T-cell (primary cell): ENCODE measurements at places on chromosomes 3 and 15. TPM values are rescaled to one million over a fixed set of nuclear protein-coding genes. Genes with fewer than 3 reads are reported as not detected.

GRCh38 chr3:14787630-14788029, 31.1 kb upstream of the FGD5 start:
- no peak overlapping the region for H3K4me3 ChIP-seq
- no peak overlapping the region for H3K27ac ChIP-seq
- no peaks in the 10 kb centered on the region for H3K27me3 ChIP-seq
- DNase-seq, result no peak

GRCh38 chr15:56053046-56053400, 59.6 kb upstream of the NEDD4 start:
- no peaks in the 10 kb centered on the region for H3K27me3 ChIP-seq
- no peak for DNase-seq
- no peak overlapping the region for H3K27ac ChIP-seq
- no peaks in the 10 kb centered on the region for H3K4me1 ChIP-seq

DNA sequence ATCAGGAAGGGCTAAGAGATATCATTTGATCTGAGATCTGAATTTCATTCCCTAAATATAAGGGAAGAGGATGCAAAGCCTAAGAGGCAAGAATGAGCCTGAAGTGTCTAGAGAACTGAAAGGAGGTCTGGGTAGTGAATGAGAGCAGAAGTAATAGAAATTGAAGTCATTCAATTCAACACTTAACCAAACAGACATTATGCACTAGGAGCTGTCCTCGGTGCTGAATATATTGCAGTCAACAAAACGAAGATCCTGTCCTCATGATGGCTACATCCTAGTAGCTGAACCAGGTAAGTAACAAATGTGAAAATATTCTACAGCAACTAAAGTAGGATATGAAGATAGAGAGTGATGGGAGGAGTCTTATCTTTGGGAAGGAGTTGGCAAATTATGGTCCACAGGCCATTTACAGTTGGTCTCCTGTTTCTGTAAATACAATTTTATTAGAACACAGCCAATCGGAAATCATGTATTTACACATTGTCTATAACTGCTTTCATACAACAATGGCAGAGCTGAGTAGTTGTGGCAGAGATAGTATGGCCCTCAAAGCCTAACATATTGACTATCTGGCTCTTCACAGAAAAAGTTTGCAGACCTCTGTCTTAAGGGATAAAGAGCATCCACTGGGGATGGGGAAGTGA, 192.9 kb upstream of the CADPS start:
- no peak for DNase-seq
- H3K27me3 ChIP-seq, result no peaks in the 10 kb centered on the region
- no peaks in the 10 kb centered on the region for H3K4me1 ChIP-seq
- no peak overlapping the region for H3K27ac ChIP-seq
- no peak overlapping the region for H3K4me3 ChIP-seq

- H3K27ac ChIP-seq, result no peak overlapping the region
- H3K4me3 ChIP-seq, result no peak overlapping the region
- no peak for DNase-seq
Measured at GRCh38 chr3:81702126-81702525, 59.3 kb downstream of the GBE1 start.

GRCh38 chr3:100913870-100914648, 79.2 kb downstream of the ABI3BP start:
- H3K4me1 ChIP-seq, result no peaks in the 10 kb centered on the region
- no peaks in the 10 kb centered on the region for H3K27me3 ChIP-seq
- no peak overlapping the region for H3K27ac ChIP-seq

GRCh38 chr3:152234657-152235375, 33.9 kb upstream of the MBNL1 start:
- H3K27ac ChIP-seq, result no peak overlapping the region
- peaks cover 12% of the 10 kb centered on the region for H3K4me1 ChIP-seq
- no peak overlapping the region for H3K4me3 ChIP-seq

GRCh38 chr3:9279966-9280365, 30.5 kb upstream of the SRGAP3 start:
- no peak overlapping the region for H3K27ac ChIP-seq
- H3K27me3 ChIP-seq, result peaks cover 3% of the 10 kb centered on the region
- DNase-seq, result no peak
- no peak overlapping the region for H3K4me3 ChIP-seq
- H3K36me3 ChIP-seq, result no peaks in the 10 kb centered on the region

DNA sequence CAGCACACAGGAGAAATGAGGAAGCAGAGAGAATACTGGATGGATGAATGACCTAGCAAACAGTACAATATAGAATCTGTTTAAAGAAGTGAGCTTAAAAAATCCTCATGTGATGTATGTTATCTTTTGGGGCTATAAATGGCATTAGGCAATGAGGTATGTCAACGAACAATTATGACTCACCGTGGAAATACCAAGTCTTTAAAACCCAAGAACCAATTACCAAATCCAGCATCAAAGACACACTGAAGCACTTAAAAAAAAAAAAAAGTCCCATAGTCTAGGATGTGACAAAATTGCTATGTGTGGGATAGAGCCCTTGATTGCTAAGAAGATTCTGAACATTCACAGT, 36.3 kb upstream of the HERC1 start:
- no peaks in the 10 kb centered on the region for H3K27me3 ChIP-seq
- DNase-seq, result no peak
- H3K4me1 ChIP-seq, result peaks cover 3% of the 10 kb centered on the region
- H3K36me3 ChIP-seq, result no peaks in the 10 kb centered on the region
- no peak overlapping the region for H3K27ac ChIP-seq
- H3K4me3 ChIP-seq, result no peak overlapping the region

- H3K4me1 ChIP-seq, result no peaks in the 10 kb centered on the region
- no peaks in the 10 kb centered on the region for H3K27me3 ChIP-seq
- H3K4me3 ChIP-seq, result no peak overlapping the region
- H3K27ac ChIP-seq, result no peak overlapping the region
- peaks cover 49% of the 10 kb centered on the region for H3K36me3 ChIP-seq
Measured at GRCh38 chr3:196661400-196661799, 21.9 kb downstream of the NRROS start.

- H3K36me3 ChIP-seq, result no peaks in the 10 kb centered on the region
- DNase-seq, result no peak
- H3K4me1 ChIP-seq, result no peaks in the 10 kb centered on the region
- H3K27ac ChIP-seq, result no peak overlapping the region
- no peak overlapping the region for H3K4me3 ChIP-seq
Measured at GRCh38 chr3:128505771-128506170, 12.8 kb upstream of the GATA2 start.

DNA sequence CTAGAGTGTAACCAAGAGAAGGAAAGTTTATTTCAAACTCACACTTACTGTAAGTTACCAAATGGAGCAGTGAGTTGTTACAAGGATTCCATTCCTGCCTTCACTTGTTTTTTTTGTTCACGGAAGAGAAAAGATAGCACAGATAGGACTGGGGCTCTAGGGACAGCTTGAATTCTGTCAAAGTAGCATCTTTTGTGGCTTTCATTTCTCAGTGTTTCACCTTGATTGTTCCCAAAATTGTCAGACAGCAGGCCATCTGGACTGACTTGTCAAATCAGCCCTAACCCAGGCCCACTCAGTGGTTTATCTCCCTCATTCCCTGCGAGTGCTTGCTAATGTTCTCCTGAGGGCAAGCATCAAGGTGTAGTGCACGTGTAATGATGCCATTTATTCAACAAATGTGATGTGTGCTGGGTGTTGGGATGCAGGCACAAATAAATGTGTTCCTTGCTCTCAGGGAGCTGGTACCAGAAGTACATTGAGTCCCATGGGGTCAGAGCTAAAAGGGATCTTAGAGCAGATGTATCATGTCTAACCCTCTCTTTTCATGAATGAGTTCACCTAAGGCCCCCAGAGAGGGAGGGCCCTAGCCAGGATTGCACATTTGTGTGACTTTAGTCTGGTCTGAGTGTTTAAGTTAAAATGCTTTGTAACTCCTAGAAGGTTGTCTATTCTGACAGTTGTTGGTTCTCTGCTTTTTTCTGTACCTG, 49.1 kb downstream of the PDHB start:
- H3K4me1 ChIP-seq, result no peaks in the 10 kb centered on the region
- H3K4me3 ChIP-seq, result no peak overlapping the region
- no peaks in the 10 kb centered on the region for H3K36me3 ChIP-seq
- no peak overlapping the region for H3K27ac ChIP-seq
- DNase-seq, result no peak

DNA sequence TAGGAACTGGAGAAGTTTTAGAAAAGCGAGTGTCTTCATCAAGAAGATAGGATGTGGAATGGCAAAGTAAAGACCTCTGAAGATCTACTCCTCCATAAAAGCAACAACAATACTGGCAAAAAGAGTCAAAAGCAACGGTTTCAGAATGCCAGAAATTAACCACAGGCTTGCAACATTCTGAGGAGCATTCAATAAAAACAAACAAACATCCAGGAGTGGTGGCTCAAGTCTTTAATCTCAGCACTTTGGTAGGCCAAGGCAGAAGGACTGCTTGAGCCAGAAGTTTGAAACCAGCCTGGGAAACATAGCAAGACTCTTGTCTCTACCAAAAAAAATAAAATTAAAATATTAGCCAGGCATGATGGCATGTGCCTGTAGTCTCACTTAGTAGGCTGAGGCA, 143.2 kb upstream of the HACD2 start:
- no peak for DNase-seq
- H3K27me3 ChIP-seq, result no peaks in the 10 kb centered on the region
- H3K4me1 ChIP-seq, result no peaks in the 10 kb centered on the region
- H3K36me3 ChIP-seq, result no peaks in the 10 kb centered on the region
- no peak overlapping the region for H3K4me3 ChIP-seq

- DNase-seq, result no peak
- H3K4me1 ChIP-seq, result no peaks in the 10 kb centered on the region
- H3K27me3 ChIP-seq, result no peaks in the 10 kb centered on the region
- H3K27ac ChIP-seq, result no peak overlapping the region
- H3K36me3 ChIP-seq, result peaks cover 8% of the 10 kb centered on the region
- no peak overlapping the region for H3K4me3 ChIP-seq
Measured at GRCh38 chr3:48863122-48863521, 15.4 kb upstream of the PRKAR2A start.

- H3K4me3 ChIP-seq, result no peak overlapping the region
- DNase-seq, result no peak
Measured at GRCh38 chr3:162541923-162542322, 1045.3 kb downstream of the OTOL1 start.

DNA sequence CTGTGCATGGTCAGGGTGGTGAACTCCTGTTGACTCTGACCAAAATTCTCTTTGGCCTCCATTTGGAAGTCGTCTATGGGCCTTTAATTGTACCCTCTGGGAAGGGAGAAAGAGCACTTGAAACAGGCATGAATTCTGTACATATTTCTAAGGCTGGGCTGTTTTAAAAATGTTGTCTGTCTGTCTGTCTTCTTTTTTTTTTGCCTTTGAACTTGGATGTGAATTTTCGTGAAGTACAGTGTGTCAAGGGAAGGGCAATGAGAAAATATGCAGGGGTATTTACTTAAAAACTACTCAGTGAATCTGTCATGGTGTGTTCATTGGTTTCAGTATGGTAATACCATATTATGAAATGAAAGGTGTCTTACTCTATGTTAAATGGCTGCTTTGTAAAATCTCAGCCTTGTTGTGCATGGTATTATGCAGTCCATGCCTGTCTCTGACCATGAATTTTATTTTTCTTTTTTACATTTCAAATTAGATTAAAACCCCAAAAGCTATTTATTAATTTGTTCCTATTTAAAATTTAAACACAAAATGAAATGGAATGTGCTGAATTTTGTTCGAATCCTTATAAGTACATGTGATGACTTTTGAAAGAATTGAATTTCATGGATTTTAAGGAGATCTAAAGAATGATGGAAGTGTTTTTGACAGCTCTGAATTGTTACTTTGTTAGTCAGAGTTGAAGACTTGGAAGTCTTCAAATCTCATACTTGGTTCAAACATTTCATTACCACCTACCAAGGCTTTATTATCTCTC, 51.1 kb downstream of the RARB start:
- H3K4me3 ChIP-seq, result no peak overlapping the region
- H3K4me1 ChIP-seq, result no peaks in the 10 kb centered on the region
- H3K36me3 ChIP-seq, result no peaks in the 10 kb centered on the region

DNA sequence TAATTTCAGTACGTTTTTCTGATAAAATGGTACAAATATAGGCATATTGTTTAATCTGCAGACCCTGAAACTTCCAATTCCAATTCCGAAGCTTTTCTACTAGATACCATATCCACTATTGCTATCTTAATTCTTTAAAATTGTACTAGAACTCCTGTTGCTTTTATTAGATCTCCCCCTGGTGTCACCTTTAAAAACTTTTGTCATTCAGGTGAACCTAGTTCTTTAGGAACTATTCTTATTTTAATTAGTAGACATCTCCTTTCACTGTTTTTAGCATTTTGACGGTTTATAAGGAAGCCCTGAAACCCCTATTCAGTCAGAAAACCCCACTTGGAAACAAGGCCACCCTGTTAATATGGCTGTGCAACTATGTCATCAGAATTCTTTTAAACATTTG, 22.3 kb downstream of the C2CD4B start:
- DNase-seq, result no peak
- H3K27me3 ChIP-seq, result no peaks in the 10 kb centered on the region
- peaks cover 2% of the 10 kb centered on the region for H3K4me1 ChIP-seq
- no peak overlapping the region for H3K27ac ChIP-seq
- no peaks in the 10 kb centered on the region for H3K36me3 ChIP-seq

GRCh38 chr3:55090746-55091145, 162.9 kb upstream of the LRTM1 start:
- H3K27me3 ChIP-seq, result no peaks in the 10 kb centered on the region
- H3K4me3 ChIP-seq, result no peak overlapping the region
- no peaks in the 10 kb centered on the region for H3K36me3 ChIP-seq
- no peak for DNase-seq
- no peak overlapping the region for H3K27ac ChIP-seq

GRCh38 chr3:127390365-127391025, 102.6 kb upstream of the PRR20G start:
- H3K4me3 ChIP-seq, result no peak overlapping the region
- no peaks in the 10 kb centered on the region for H3K4me1 ChIP-seq
- no peak for DNase-seq
- no peaks in the 10 kb centered on the region for H3K27me3 ChIP-seq
- H3K36me3 ChIP-seq, result no peaks in the 10 kb centered on the region
- no peak overlapping the region for H3K27ac ChIP-seq

The RSL24D1 gene
- 133 TPM for total RNA-seq

The AGTR1 gene
- total RNA-seq, result not detected

The ACP3 gene
- not detected for total RNA-seq

The CCDC13 gene
- total RNA-seq, result 1.2 TPM

The TGM4 gene
- not detected for total RNA-seq

The SOX14 gene
- total RNA-seq, result not detected

The MME gene
- 2.2 TPM for total RNA-seq

The CPLX3 gene
- total RNA-seq, result 0.26 TPM

The IREB2 gene
- total RNA-seq, result 67.1 TPM

The TIGIT gene
- total RNA-seq, result 38.0 TPM

The TMEM62 gene
- total RNA-seq, result 20.1 TPM

The LYZL4 gene
- not detected for total RNA-seq
